ENCODE measurements at places on chromosomes 16 and 17. TPM values are rescaled to one million over a fixed set of nuclear protein-coding genes. Genes with fewer than 3 reads are reported as not detected.

TRAF4 gene
- 17.5 TPM for total RNA-seq

SEPTIN1 gene
- 2.3 TPM for total RNA-seq

TPSAB1 gene
- 10.7 TPM for total RNA-seq

ZG16 gene
- total RNA-seq: not detected

TOX3 gene
- not detected for total RNA-seq

C17orf78 gene
- not detected for total RNA-seq

TRIM65 gene
- 20.9 TPM for total RNA-seq

ENPP7 gene
- total RNA-seq: 0.26 TPM

KIF2B gene
- total RNA-seq: not detected

KRT12 gene
- not detected for total RNA-seq

DHRS7C gene
- total RNA-seq: not detected

OR3A3 gene
- total RNA-seq: not detected

NPIPB6 gene
- 4.7 TPM for total RNA-seq

CA5A gene
- not detected for total RNA-seq

SSTR5 gene
- total RNA-seq: not detected

RPRML gene
- not detected for total RNA-seq

BICDL2 gene
- total RNA-seq: not detected

MT4 gene
- not detected for total RNA-seq

ABCA10 gene
- total RNA-seq: 17.8 TPM

MAP2K6 gene
- total RNA-seq: 22.1 TPM

DNASE1L2 gene
- 0.39 TPM for total RNA-seq

TSNAXIP1 gene
- total RNA-seq: 1.1 TPM

KRTAP4-1 gene
- not detected for total RNA-seq

DOC2B gene
- total RNA-seq: 41.5 TPM

ACSM2A gene
- not detected for total RNA-seq

PERCC1 gene
- total RNA-seq: 0.35 TPM

SHPK gene
- total RNA-seq: 17.7 TPM

CRISPLD2 gene
- 256 TPM for total RNA-seq
